ENCODE measurements at places on chromosomes 4 and X.

DNA sequence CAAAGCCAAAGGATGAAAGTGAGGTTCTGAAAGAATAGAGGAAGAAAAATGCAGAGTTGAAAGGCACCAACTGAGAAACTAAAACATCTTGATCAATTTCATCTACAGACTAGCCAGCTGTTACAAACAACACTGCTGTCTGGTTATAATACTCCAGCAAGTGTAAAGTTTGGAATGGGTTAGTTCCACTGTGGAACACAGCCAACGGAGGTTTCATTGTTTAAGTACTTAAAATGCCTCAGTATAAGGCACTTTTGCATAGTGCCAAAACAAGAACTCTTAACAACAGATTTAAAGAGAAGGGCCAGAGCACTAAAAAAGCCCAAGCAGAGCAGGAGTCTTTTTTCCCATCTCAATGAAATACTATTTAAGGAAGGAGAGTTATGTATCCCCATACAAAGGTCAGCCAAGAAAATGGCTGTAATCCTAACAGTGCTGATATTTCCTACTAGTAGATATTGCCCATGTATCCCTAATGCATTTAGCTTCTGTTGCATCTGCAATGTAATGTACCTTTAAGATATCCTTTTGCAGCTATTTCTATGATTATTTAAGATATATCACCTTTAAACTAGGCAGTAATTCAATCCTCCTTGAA is 16.5 kb downstream of the ACSL4 start:
- DNase-seq, result no peak

GRCh38 chr4:71604785-71605184 is 179.1 kb downstream of the GC start:
- DNase-seq, result no peak

DNA sequence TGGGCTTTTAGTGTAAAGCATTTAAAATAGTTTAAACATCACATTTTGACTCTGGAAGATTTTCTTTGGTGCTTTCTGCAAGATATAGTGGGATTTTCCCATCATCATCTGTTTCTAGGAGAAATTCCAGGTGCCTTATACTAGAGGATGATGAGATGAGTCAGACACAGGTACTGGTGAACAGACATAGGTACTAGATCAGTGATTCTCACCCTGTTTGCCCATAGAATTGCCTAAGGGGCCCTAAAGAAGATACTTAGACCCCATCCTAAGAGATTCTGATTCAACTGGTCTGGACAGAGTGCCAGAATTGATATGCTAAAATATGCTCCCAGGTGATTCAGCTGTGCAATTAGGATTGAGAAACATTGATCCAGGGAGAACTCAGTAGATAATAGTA is 9.7 kb downstream of the TSPAN7 start:
- no peak for DNase-seq

GRCh38 chrX:109327251-109327650 is 154.6 kb downstream of the GUCY2F start:
- no peak for DNase-seq

DNA sequence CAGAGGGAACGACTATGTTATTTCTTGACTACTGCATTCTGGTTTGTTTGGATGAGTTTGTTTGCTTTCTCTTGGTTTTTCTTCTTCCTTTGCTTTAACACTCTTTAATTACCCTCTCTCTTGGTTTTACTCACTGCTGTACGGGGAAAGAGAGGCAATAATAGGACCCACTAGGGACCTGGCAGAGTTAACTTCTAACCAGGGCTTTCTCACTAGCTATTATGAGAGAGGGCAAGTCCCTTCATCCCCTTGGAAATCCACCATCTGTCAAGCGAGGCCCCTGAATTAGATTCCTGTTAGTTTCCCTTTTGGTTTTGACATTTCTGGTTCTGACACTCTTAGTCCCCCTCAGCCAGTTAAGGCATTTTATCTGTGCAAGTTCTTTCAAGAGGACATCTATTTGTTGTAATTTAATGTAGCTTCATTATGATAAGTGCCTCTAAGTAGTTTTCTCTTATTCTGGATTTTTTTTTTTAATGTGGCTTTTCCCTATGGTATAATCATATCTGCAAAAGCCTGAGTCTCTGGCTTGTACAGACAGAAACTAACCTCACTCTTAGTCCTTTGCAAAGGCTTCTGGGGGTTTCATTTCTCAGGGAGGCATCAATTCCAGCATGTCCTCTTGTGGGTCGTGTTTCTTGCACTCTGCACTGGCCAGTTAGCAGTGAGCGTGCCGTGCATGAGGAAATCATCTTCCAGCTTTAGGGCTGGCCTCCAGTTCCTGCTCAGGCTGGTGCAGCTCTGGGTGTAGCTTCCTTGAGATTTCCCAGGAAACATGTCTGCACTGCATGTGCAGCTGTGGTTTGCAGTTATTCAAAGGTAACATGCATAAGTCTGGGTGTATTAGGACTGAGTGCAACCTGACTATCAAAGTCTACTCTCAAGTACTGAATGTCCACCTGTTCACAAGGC is 221.3 kb downstream of the STIM2 start:
- no peak for DNase-seq

DNA sequence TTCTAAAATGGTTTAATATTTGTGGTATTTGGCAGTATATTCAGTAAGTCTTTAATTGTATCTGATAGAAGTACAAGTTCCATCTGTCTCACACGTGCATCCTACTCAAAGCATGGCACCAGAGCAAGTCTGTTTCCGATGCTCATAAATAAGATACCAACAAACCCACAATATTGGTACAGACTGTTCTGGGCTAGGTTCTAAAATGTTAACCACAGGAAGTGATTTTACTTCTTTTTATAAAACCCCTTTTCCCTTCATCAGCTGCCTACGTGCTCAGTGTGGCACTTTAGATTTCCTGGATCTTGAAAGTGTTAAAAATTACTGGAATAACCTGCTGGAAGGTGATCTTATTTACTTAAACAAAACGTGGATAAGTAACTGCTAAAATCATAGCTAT is 165.1 kb downstream of the CFAP299 start:
- DNase-seq, result no peak

- DNase-seq, result no peak
These were observed 133.3 kb downstream of the GATB start for GRCh38 chr4:151627491-151627890.

DNA sequence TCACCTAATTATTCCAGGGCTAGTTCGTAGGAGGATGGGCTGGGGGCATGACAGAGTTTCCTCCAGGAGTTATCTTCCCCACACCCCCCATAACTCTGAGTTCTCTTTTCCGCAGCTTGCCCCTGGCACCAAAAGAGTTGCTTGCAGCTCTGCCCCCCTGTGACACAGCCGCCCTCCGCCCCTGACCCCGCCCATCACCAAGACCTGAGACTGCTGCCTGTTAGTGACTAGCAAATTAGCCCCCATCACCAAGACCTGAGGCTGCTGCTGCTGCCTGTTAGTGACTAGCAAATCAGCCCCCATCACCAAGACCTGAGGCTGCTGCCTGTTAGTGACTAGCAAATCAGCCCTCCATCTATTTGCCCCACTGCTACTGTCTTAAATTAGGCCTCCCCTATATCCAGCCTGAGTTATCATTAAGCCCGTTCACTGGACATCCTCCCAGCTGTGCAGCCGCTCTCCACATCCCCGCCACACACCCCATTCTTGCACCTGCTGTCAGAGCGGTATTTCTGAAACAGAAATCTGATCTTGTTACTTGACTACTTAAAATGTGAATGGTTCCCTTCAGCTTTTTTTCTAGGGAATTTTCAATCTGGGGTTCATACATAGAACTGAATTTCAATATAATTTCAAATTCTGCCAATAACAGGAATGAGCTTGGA is 1.5 kb upstream of the PAPSS1 start:
- DNase-seq, result no peak
